ENCODE measurements at places on chromosomes 4 and X.

DNA sequence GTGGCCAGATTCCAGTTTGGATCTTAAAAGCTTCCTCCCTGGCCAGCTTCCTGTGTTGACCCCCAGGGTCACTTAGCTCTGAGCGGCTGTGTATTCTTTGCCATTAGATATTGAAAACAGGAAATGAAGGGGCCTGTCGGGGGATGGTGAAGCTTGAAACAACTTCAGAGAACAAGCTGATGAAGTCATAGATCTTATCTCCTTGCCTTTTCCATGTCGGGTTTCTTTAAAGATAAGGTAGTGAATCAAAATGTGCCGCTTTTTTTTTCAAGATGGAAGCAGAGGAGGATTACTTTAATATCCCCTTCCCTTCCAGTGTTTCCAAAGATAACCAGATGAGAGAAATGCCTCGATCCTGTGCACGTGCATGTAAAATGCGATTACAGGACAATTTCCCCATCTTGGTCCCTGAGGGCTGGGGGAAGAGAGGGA, 508.5 kb downstream of the MID1IP1 start:
- DNase-seq: no peak

- DNase-seq: no peak
Measured at GRCh38 chrX:85964744-85965143, 82.6 kb downstream of the CHM start.

GRCh38 chr4:38449506-38450174, 214.4 kb upstream of the KLF3 start:
- no peak for DNase-seq

DNA sequence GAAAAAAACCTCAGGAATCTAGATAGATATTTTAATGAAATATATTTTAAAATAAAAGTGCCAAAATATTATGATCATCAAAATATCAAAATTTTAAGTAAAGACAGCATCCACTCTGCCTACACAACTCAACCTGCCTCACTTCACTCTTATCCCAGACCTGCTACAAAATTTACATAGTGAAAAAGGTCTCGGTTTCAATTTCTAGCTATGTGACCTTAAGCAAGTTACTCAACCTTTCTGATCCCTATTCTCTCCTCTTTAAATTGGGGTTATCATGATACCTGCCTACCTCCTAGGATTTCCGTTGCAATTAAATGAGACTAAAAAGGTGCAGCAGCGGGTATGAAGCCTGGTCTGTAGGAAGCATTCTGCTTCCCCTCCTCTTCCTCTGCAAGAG, 72.9 kb downstream of the FAM114A1 start:
- DNase-seq: no peak
